Stimulated activated CD4-positive, alpha-beta T cell treated with anti-CD3 and anti-CD28 coated beads, Interleukin-4, amount 100 ng/mL, for 4 hours (primary cell): ENCODE measurements at places on chromosomes 7 and 10.

DNA sequence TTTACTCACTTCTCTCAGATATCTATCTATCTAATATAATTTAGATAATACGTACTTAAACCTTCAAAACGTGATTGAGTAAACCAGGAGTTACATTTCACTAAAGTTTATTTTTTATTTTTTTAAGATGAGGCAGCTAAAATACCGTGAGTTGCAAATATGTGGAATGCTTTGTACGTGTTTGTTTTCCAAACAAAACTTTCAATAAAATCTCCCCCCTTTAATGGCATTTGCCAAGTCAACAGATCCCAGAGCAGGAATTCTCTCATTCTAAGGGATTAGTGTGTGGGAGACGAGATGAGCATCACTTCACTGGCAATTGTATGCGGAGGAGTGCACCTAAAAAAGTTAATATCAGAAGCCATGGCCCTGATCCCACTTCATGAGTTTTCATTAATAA, 53.7 kb upstream of the MAGI2 start:
- DNase-seq: no peak

- no peak for DNase-seq
Observed at GRCh38 chr7:155059703-155060102, 10.4 kb upstream of the HTR5A start.

- no peak for DNase-seq
Observed at GRCh38 chr7:158085741-158086695, 501.6 kb downstream of the PTPRN2 start.

- DNase-seq: no peak
Observed at GRCh38 chr10:50260791-50261281, 9.5 kb upstream of the ASAH2 start.

GRCh38 chr10:73979809-73980433, 18.0 kb upstream of the VCL start:
- no peak for DNase-seq

- DNase-seq: no peak
Observed at GRCh38 chr7:42107484-42108240, 129.3 kb downstream of the GLI3 start.

GRCh38 chr10:71258046-71258445, 45.7 kb downstream of the UNC5B start:
- DNase-seq: no peak

DNA sequence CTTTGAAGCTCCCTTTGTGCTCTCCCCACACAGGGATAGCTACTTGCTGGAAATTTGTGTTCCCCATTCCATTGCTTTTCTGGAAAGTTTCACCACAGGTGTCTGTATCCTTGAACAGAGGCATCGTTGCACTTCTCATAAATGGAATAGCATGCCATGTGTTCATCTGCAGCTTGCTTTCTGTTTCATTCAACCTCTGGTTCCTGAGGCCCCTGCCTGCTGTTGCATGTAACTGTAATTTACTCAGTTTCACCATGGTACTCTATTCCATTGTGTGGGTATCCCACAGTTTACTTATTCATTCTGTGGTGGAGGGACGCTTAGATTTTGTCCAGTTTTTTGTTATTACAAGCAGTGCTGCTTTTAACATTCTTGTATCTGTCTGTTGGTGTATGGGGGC, 32.0 kb downstream of the EEPD1 start:
- no peak for DNase-seq

- DNase-seq: no peak
Observed at GRCh38 chr10:60565492-60565891, 175.8 kb upstream of the ANK3 start.

DNA sequence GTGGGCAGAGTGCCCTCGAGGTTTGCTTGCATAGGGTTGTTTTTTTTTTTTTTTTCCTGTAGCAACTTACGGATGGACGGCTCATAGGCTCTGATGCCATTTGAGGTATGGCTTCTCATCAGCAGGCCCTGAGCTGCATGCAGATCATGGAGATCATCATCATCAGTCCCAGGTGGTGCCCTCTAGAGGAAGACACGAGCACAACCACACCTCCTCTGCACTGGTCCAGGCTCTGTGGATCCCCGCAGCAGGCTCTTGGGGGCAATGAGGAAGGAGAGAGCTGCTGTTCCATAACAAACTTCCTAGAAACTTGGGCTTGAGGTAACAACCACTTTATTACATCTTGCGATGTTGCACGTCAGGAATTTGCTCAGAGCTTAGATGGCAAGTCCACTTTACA, 132.7 kb upstream of the CXCL12 start:
- DNase-seq: no peak

- no peak for DNase-seq
Observed at GRCh38 chr7:73828107-73828803, 2.5 kb upstream of the CLDN4 start.

- DNase-seq: no peak
Observed at GRCh38 chr7:98913026-98913425, 34.7 kb downstream of the TRRAP start.

- no peak for DNase-seq
Observed at GRCh38 chr7:69722843-69723242, 124.6 kb downstream of the AUTS2 start.

DNA sequence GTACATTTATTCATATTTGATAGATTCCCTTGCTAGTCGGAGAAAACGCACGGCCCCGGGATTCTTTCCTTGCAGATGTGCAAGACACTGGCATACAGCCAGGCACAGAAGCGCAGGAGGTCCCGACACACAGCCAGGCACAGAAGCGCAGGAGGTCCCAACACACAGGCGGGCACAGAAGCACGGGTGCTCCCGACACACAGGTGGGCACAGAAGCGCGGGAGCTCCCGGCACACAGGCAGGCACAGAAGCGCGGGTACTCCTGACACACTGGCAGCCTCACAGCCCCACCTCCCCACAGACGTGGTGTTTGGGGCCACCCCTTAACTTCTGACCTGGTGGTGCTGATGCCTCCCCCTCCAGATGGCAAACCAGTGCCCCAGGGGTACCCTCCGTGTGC, 237.3 kb downstream of the ZMYND11 start:
- DNase-seq: no peak

DNA sequence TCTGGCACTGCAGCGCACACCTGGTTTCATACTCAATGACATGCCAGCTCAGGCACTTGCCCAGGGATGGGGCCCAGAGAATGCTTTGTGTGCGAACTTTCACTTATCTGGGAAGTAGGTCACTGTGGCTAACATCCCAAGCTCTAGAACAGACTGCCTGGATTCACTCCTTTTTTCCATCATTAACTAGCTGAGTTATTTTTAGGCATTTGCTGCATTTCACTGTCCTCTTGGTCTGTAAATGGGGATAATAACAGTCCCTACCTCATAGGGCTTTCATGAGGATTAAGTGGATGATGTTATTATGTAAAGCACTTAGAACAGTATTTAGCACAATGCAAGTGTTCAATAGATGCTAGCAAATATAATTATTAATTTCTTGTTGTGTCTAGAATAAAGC, 98.7 kb upstream of the DOCK1 start:
- no peak for DNase-seq

GRCh38 chr10:67319976-67320375, 376.0 kb downstream of the CTNNA3 start:
- no peak for DNase-seq

GRCh38 chr10:48658243-48658974, 26.3 kb upstream of the WDFY4 start:
- peak; percentile 51 for DNase-seq

- DNase-seq: no peak
Observed at GRCh38 chr7:117019786-117020590, 66.7 kb downstream of the ST7 start.

DNA sequence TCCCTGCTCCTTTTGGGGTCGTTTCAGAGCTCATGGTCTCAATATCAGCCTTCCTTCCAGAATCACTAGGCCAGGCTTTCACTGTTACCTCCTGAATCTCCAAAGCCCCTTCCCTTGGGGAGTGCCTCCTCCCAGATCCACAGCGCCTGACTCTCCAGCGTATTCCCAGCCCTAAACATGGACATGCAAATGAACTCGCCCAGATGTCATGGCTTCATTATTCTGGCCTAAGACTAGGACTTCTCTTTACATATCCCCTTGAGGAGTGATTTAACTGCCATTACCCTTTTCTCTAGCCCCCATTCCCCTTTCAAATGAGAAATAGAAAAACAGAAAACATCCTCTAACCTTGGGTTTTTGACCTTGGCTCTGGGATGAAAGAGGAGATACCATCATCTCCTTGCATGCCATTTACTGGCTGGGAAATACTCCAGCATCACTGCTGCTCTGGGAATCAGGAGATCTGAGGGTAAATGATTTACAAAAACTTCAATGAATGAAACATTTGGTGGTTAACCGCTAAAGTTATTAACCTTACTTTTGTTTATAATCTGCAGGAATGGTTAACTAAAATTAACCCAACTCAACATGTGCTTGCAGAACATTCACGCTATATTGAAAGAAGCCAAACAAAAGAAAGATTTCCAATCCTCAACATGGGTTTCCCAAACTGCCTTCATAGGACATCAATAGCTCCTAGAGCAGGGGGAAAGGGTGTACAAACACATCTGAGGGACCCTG, 37.0 kb downstream of the FAM171A1 start:
- no peak for DNase-seq

DNA sequence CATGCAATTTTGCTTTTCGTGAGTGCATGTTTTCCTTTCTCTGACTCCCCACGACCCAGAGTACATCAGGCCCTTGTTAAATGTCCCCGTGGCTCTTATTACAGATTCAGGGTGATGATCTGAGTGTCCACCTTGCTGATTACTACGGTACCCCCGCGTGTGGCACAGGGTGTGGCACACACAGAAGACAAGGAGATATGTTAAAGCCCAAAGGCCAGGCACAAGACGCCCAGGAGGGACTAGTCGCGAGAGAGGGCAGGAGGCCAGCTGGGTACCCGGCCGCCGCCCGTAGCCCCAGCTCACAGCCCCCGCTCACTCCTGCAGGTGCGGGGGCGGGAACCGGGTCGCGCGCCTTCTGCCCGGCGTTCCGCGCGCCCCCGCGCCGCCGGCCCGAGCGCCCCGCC, 281 bp upstream of the EXOC6 start:
- no peak for DNase-seq

DNA sequence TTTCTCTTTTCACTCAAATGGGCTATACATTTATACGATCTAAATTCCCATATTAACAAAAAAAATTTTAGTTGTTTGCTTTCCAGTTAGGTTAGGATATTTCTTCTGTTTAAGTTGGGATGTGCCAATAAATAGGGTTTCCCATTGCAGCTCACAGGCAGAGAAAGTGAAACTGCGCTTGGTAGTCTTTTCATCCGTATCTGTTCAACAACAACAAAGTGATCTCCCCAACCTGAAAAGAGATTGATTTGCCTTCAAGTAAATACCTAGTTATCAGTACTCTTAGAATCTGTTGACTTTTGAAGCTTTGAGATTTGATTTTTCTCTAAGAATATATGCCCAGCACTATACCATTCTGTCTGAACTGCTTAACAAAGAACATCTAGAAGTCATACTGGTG, 143.4 kb downstream of the DYNC1I1 start:
- no peak for DNase-seq

- DNase-seq: no peak
Observed at GRCh38 chr10:112221545-112221944, 38.0 kb upstream of the GPAM start.

DNA sequence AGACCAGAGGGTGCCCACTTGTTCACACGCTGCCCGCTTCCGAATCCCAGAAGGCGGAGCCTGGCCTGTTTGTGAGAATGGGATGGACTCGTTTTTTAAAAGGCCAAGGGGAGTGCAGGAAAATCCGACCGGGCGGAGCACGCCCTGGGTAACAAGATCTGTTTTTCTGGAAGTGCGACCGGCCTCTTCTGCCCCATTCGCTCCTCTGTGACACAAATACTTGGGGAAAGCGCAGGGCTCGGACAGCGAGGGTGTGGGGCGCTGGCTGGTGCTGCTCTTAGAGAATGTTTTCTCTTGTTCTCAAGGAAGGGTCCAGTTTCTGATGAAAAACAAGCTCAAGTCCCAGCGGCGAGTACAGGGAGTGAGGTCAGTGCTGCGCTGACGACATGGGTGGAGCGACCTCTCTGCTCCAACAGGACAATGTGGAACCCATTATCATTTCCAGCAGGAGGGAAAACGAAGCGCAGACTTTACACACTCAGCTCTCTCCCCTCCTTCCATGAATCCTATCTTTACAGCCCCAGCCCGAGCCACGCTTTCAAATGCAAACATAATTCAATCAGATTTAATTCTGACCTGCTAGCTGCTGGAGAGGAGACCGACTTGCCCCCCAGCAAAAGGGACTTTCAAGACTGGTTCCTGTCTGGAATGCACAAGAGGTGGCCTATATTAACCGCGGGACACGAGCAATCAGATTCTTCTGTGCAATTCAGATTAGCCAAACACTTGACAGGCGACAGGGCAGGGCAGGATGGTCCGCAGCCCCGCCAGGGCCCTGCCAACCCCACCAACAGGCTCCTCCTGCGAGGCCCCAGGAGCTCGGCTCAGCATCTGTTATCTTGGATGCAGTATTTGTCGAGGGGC, 1.1 kb downstream of the RADIL start:
- DNase-seq: no peak

DNA sequence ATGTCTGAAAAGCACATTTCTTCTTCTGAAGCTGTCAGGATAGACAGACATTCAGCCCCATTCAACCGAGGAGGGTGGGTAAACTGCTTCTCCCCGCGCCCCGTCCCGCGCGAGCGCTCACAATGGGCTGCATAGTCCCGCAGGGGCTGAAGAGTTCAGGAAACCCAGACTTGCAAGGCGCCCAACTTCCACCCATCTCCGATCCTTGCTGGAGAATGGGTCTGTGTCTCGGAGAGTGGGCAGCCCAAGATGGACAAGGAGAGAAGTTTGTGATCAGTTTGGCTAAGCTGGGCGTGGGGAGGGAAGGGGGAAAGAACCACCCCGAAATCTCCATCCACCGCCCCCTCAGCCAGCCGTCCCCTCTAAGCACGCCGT, 686 bp downstream of the AASS start:
- no peak for DNase-seq

- no peak for DNase-seq
Observed at GRCh38 chr10:45495438-45496152, 121.6 kb downstream of the ALOX5 start.

DNA sequence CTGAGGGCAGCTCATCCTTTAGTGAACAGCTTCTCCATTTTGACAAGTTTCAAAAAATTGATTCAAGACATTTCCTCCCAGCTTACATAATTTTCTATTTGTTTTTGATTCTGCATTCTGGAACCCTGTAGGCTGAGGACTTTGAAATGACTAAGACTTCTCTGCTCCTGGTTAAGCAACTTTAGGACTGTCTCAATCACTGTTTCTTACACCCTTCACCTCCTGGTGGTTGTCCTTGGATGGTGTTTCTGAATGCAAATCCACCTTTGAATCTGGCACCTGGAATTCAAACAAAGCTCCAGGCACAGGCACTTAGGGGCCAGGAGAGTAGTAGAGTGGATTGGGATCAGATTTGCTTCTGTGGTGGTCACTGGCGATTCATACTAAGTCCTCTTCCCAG, 595.5 kb downstream of the LRMDA start:
- DNase-seq: no peak

- DNase-seq: no peak
Observed at GRCh38 chr7:74187915-74188675, 13.9 kb downstream of the EIF4H start.
